ENCODE measurements at places on chromosomes 3 and 15. TPM values are rescaled to one million over a fixed set of nuclear protein-coding genes. Genes with fewer than 3 reads are reported as not detected.

- no peak for DNase-seq
Measured at GRCh38 chr15:60486742-60487141, 7.8 kb upstream of the ICE2 start.

DNA sequence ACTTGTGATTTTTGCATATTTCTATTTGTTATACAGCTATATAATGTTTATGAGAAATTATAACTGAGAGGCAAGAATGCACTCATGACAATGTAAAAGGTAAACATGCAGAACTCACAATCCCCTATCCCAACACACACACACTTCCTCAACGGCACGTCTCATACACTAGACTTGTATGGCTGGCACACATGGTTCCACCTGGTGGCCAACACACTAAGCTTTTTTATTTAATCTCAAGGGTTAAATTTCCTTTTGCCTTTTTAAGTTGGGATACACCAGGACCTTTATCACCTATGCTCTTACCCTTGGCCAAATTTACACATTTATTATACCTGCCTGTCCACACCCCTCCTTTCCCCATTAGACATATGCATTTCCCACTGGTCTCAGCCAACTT is 88.6 kb upstream of the PSMD6 start:
- DNase-seq, result no peak

CPN2 gene
- 2.4 TPM for total RNA-seq

TAGLN3 gene
- total RNA-seq, result 0.74 TPM

- DNase-seq, result no peak
Measured at GRCh38 chr3:189490337-189490736, 140.9 kb upstream of the TP63 start.

- no peak for DNase-seq
Measured at GRCh38 chr3:160774172-160774571, 18.1 kb downstream of the PPM1L start.

- DNase-seq, result peak; percentile 65
Measured at GRCh38 chr15:73927476-73928240, 1.4 kb downstream of the LOXL1 start.

- no peak for DNase-seq
Measured at GRCh38 chr3:16523778-16524177, 10.3 kb upstream of the RFTN1 start.

SIDT1 gene
- 0.69 TPM for total RNA-seq

Data from left ventricle myocardium inferior (tissue), 1 donor.